ENCODE measurements at places on chromosomes 1 and 21.

GRCh38 chr1:212678456-212679410 lies 20.9 kb downstream of the BATF3 start:
- no peak for DNase-seq

DNA sequence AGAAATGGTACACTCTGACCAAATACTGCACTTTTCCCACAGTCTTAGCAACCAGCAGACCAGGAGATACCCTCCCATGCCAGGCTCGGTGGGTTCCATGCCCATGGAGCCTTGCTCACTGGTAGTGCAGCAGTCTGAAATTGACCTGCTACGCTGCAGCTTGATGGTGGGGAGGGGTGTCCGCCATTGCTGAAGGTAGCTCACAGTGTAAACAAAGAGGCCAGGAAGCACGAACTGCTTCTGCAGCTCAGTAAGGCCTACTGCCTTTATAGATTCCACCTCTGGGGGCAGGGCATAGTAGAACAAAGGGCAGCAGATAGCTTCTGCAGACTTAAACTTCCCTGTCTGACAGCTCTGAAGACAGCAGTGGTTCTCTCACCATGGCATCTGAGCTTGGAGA lies 12.3 kb upstream of the IFI44L start:
- DNase-seq, result no peak

DNA sequence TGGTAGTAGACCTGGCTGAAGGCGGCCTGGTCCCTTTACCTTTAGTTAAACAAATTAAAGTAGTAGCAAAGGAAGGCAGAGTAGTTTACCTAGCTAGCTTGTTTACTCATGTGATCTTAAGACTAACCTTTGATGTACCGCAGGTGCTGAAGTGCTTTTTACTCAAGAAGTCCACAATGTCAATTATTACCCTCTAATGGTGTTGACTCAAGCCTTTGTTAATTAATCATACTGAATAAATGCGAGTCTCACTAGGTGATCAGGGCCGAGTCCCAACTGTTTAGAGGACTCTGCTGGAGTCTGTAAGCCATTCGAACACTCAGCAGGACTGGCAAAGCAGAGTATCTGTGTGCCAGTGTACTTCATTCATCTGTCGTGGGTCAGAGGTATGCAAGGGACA lies 381.1 kb upstream of the NCAM2 start:
- no peak for DNase-seq

- DNase-seq, result no peak
Observed at GRCh38 chr21:35426469-35426868, 377.4 kb upstream of the RUNX1 start.

- no peak for DNase-seq
Observed at GRCh38 chr1:225617956-225618355, 35.0 kb downstream of the ENAH start.

DNA sequence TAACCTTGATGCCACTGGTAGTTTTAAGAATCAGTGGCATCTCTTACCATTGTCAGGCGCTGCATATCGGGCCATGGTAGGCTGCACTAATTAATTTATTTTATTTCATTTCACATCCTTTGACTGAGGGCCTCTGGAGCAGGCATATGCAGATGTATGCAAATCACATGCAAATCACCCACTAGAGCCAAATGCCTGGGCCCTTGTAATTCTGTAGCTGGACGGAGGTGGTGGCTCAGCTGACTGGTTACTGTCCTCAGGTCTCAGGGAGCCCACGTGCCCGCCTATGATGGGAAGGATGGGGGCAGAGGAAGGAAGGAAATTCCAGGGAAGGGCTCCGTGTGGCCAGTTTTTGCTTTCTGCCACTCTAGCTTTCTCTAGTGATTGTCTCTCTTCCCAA lies 122.7 kb downstream of the IGSF21 start:
- no peak for DNase-seq

GRCh38 chr1:161439280-161440232 lies 65.7 kb upstream of the FCGR2A start:
- no peak for DNase-seq
